GM04504 (cell line): ENCODE measurements at places on chromosomes 7 and 10.

DNA sequence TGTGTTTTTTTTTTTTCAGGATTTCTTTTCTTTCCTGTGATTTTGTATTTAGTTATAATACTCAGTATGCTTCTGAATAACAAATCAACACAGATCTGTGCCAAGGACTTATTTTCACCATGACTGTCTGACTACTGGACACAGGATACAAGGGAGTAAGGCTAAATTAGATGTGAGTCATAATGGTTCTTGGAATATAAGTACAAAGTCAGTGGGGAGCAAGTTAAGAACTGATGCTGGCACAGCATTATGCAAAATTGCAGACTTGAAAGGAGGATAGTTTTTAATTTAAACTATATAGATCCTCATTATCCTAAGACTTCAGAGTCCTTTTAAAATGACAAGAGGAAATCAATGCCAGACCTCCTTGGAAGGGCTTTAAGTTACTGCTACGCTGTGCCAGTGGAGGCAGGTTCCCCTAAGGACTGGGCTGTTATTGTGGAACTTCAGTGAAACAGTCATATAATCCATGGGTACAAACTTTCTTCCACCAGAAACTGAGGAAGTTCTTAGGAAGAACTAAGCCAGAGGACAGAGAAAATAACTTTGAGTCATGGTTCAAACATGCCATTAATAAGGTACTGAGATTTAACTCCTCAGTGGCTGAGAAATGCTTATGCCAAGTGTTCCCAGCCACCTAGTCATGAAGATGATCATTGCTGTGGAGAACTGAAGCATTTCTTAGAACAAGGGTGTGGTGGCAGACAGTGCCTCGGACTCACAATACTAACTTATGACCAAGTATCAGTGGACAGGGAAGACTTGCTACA lies 531.2 kb downstream of the HTR7 start:
- DNase-seq = no peak

GRCh38 chr10:121058082-121058481 lies 206.9 kb downstream of the WDR11 start:
- no peak for DNase-seq

- DNase-seq = no peak
Measured at GRCh38 chr10:58886406-58886805, 290.0 kb upstream of the PHYHIPL start.

DNA sequence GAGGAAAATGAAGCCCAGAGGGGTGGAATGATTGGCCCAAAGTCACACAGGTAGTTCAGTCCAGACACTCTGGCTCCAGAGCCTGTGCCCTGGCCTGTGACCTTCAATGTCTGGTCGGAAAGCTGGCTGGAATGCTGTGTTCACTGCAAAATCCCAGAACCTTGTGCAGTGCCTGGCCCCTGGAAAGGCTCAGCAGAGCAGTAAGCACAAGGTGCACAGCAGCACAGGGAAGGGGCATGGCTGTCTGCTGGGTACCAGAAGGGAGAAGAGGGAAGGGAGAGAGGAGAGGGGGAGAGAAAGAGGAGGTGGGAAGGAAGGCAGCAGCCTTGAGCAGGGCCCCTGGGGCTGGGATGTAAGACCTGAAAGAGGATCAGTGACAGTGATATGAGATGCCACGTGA lies 28.4 kb upstream of the C10orf71 start:
- DNase-seq = no peak

DNA sequence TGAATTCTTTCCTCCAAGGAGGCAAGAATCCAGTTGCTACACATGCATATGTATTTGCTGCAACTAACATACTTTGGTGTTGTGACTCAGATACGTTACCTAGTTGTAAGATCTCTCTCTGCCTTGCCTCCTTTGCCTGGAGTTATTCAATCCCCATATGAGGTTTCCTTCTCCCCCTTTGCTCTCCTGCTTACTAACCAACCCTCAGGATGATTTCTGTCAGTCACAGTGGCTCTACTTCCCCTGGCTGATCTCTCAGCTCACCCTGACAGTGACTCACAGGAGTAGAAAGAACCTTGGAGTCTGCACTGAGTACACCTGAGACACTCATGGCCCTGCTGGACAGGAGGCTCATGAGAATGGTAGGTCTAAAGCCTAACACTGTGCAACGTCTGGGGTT lies 92.0 kb downstream of the TMEM106B start:
- no peak for DNase-seq

DNA sequence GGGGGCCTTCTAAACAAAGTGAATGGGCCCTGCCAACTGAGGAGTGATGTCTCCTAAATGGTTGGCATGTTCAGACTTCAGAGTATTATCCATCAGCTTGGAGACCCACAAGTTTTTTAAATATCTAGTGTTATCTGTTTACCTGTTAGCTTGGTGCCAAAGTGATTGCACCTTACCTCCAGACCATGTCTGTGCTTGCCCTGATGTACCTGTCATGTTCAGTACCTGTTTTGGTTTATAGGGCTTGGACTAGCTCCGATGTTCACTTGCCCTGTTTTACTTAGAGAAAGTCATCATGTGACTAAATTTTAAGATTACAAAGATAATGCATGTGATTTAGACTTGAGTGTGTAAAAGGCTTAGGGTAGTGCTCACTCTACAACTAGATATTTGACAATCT lies 67.7 kb downstream of the CNNM2 start:
- no peak for DNase-seq

GRCh38 chr10:22683140-22683389 lies 31.3 kb downstream of the PIP4K2A start:
- DNase-seq = no peak

GRCh38 chr10:6738112-6738768 lies 158.2 kb upstream of the PRKCQ start:
- DNase-seq = no peak

GRCh38 chr10:27743877-27744801 lies 1.5 kb downstream of the MKX start:
- no peak for DNase-seq

GRCh38 chr7:125908711-125909110 lies 979.1 kb upstream of the POT1 start:
- DNase-seq = no peak

- no peak for DNase-seq
Measured at GRCh38 chr10:36110097-36110496, 468.0 kb upstream of the FZD8 start.

DNA sequence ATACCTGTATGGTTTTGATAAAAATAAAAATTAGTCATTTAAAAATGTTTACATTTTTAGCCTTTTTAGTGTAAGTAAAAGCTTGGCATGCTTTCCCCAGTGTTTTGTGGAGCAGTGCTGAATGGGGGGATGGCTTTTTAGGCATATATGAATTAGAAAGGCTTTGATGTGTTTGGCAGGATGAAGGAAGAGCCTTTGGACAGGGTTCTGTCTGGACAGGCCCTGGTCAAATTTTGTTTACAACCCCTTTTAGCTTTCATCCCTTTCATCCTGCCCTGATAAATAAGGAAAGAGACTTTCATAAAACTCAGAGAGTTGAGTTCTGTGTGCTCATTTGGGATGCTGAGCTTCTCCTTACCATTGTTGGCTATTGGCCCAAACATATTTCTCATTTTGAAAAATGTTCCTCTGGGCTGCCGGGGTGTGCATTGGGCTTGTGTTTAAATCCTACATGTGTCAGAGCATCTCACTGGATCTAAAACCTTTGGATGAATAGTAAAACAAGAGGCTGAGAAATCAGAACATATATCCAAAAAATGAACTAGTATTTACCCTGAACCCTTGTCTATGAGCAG lies 68.1 kb upstream of the PHYHIPL start:
- no peak for DNase-seq

- peak; percentile 57 for DNase-seq
Measured at GRCh38 chr7:78279032-78279431, 480.5 kb downstream of the PHTF2 start.

DNA sequence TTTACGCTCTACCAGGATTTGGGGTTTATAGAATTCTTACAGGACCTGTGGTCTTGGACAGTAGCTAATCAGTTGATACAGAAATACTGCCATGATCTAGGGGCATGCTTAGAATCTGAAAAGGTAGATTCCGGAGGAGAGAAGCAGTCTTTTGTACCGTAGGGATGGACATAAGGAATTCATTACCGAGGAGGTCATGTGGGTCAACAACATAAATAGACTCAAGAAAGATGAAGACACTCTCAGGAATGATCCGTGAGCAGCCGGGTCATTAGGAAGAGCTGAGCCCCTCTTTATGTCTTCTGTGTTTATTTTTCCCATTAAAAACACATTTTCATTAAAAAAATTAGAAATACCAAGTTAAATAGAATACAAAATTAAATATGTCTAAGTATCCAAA lies 160.1 kb upstream of the TNS3 start:
- no peak for DNase-seq

DNA sequence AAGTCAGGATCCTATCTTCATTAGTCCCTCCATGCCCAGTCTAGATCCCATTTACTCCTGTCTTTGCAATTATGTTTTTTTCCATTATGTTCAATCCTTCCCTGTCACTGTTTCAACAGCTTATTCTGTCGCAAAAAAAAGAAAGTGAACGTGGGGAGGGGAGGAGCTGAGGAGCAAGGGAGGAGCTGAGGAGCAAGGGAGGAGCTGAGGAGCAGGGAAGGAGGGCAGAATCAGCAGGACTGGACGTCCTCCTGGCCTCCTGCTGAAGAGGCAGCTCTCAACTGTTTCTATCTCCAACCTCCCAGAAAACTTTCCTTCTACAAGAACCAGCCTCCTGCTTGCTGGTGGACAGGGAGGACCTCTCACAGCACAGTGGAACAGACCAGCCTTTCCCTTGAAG lies 26.0 kb downstream of the LARP4B start:
- no peak for DNase-seq

GRCh38 chr10:122419016-122419415 lies 35.4 kb upstream of the ARMS2 start:
- DNase-seq = no peak

- DNase-seq = no peak
Measured at GRCh38 chr7:74632505-74632904, 25.0 kb upstream of the GTF2I start.

DNA sequence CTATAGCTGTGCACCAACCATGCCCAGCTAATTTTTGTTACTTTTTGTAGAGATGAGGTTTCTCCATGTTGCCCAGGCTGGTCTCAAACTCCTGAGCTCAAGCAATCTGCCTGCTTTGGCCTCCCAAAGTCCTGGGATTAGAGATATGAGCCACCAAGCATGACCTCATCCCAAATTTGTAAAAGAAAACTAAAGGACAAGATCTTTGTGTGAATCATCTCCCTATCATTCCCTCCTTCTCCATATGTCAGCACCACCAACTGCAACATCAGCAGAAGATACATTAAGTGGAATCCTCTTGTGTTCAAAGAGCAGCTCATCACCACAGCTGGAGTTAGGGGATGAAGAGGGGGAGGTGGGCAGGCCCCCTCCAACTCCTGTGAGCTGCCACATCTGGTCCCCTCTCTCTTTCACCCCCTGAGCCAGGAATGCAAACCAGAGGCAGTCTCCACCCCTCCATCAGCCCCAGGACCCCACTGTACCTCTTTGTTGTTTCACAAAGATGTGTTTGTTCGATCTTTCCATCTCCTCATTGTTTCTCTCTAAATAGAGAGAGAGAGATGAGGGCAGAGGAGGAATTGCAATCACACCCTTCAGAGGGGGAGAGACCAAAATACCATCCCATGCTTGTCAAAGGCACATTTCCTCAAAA lies 47.3 kb upstream of the PIP4K2A start:
- no peak for DNase-seq

GRCh38 chr10:35316218-35316967 lies 19.9 kb upstream of the CCNY start:
- no peak for DNase-seq

- DNase-seq = no peak
Measured at GRCh38 chr10:49290131-49290530, 8.8 kb upstream of the C10orf71 start.

DNA sequence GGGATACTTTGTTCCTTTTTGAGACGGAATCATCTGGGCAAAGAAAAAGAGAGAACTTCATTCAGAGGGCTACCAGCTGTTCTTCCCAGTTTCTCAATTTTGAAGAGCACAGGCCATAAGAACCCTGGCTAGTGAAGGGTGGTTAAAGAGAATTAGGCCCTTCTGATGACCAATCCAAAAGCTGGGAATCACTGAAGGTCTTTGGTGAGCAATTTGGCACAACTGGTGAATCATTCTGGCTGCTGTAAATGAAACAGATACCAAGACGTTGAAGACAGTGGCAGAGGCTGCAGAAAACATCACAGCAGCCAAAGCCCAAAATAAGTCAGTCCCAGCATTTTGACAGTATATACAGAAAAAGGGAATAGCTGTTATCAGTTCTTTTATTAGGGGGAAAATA lies 5.1 kb downstream of the RAPGEF5 start:
- no peak for DNase-seq

- DNase-seq = no peak
Measured at GRCh38 chr7:157558061-157558460, 221.3 kb downstream of the DNAJB6 start.

DNA sequence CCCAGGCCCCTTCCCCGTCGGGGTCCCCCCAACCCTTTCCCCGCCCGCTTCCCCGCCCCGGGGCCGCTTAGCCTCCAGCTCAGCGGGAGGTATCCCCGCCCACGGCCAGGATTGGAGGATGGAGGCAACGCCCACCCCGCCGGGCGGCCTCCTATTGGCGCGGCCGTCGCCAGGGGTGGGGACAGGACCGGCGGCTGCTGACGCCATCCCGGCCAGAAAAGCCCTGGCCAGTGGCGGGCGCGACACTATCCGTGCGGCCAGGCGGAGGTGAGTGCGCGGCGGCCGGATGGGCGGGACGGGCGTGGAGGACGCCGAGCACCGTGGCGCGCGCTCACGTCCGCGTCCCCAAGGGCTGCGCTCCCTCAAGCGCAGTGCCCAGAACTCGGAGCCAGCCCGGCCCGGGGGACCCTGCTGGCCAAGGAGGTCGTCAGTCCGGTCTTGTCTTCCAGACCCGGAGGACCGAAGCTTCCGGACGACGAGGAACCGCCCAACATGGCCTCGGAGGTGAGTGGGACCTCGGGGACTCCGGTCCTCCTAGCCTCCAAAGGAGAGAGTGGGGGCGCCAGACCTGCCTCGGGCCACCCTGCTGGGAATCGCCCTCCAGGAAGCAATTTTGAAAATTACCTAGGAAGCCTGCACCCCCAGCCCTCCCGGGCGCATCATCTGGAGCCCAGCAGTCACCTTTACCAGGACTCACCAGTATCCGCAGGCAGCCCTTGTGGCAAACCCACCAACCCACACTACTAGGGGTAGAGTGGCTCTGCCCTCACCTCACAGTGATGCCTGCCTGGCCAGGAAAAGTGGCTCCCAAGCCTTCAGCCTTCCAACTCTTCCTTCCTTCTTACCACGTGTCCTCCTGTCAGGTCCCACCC lies at the start of gene ASL:
Gene ASL (plus strand): TSS at position 230 of the 872 bp plus-strand sequence. CDS start 263 bp downstream, at position 493.
- peak; percentile 78 for DNase-seq

GRCh38 chr7:100484673-100485045 lies 932 bp downstream of the NYAP1 start:
- no peak for DNase-seq

DNA sequence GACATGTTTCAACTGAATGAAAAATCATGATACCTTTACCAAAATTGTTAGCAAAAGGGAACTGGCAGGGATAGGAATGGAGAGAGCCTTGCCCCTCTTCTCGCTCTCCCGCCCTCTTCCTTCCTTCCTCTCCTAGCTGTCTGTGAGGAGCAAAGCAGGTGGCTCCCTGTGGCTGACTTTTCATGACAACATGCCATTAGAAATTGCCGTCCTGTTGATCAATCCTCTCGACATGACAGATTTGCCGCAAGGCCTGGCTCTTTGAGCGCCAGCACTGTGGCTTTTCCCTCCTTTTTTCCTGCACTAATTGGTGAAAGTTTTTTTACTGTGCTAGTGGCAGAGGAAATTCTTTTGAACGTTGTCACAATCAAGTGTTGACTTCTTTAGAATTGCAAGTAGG lies 171.1 kb downstream of the TCF7L2 start:
- no peak for DNase-seq

GRCh38 chr7:54326592-54327167 lies 215.5 kb upstream of the VSTM2A start:
- no peak for DNase-seq

GRCh38 chr10:70190581-70190980 lies 20.3 kb upstream of the SAR1A start:
- no peak for DNase-seq
